ENCODE measurements at places on chromosomes 4 and X.

- no peak for DNase-seq
Measured at GRCh38 chrX:152819732-152820131, 10.8 kb downstream of the CETN2 start.

DNA sequence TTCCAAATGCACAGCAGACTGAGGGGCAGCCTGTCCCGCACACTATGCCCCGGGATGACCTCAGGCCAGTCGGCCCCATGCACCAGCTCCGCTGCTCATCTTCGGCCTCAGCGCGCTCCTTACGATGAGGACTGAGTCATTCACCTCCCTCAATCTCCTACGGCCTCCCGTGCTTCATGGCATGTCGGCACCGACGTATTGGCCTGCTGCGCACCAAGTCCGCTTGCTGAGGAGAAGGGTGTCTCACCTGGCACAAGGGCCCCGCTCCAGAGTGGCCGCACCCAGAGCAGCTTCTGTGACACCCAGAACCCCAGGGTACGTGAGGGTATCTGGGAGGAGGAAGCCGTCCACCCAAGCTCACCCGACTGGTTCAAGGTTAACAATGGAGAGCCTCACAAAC lies 35.5 kb downstream of the GAK start:
- no peak for DNase-seq

DNA sequence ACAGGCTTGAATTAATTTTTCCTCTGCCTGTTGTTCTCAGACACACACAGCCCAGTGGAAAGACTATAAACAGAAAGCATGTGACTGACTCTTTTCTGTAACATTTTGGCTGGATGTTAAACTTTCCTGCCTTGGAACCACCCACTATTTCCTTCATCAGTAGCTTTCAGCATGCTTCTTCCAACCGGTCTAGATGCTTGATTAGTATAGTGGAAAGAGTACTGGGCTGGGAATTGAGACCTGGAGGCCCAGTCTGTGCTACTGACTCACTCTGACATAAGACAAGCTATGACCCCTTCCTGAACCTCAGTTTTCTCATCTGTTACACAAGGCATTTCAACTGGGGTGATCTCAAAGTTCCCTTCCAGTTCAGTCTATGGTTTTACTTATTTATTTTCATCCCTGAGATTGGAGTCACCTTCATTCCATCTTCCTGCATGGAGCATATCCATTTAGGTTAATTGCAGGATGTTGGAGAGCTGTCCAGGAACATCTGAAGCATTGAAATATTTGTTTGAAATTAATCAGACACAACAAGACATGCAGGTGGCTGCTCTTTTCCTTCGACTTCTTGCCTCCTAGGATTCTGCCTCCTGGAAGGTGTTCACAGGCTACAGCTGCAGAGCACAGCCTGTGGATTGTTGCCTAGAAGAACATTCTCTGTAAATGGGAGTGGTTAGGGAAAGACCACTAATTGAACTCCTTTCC lies 173.4 kb downstream of the RTL9 start:
- DNase-seq: no peak

DNA sequence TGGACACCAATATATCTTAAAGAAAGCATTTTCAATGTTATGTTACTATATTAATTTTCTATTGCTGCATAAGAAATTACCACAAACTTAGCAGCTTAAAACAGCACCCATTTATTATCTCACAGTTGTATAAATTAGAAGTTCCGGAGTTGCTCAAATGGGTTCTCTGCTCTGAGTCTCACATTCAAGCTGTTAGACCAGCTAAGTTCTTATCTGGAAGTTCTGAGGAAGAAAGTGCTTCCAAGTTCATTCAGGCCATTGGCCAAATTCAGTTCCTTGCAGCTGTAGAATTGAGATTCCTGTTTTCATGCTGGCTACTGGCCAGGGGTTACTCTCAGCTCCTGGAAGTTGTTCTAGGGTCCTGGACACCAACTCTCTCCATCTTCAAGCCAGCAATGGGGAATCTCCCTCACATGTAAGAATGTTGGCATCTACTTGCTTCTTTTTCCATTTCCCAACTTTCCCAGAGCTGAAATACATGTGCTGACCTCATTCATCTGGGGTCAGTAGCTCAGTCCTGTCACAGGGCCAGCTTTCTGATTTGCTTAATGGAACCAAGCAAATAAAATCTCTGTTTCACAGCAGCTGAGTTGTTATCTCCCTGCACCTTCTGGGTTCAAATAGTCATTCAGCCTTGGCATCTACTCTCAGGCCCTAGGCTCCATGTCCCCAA lies 99.6 kb upstream of the INTU start:
- no peak for DNase-seq

DNA sequence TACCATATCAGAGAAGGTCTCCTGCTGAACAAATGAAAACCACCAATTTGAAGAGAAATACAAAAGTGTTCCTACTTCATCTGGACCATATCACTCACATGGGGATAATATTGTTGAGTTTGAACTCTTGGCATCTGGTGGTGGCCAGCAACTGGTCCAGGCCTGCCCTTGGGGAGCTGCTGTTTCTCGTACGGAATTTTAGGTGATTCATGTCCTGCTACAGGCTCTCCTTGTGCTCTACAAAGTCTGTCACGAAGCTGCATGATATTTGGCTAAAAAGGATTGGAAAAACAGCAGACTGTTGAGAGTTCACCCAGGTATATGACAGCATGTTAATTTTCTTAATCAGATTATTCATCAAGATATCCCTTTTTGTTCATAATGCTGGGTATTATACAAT lies 42.2 kb downstream of the SEC31A start:
- no peak for DNase-seq

- DNase-seq: no peak
Measured at GRCh38 chr4:38162240-38162784, 202.1 kb downstream of the PTTG2 start.

- no peak for DNase-seq
Measured at GRCh38 chrX:123899701-123900100, 39.8 kb downstream of the XIAP start.

GRCh38 chrX:73964579-73964978 lies 339.4 kb upstream of the ZCCHC13 start:
- DNase-seq: no peak

- no peak for DNase-seq
Measured at GRCh38 chr4:37584071-37584470, 102.1 kb downstream of the RELL1 start.

DNA sequence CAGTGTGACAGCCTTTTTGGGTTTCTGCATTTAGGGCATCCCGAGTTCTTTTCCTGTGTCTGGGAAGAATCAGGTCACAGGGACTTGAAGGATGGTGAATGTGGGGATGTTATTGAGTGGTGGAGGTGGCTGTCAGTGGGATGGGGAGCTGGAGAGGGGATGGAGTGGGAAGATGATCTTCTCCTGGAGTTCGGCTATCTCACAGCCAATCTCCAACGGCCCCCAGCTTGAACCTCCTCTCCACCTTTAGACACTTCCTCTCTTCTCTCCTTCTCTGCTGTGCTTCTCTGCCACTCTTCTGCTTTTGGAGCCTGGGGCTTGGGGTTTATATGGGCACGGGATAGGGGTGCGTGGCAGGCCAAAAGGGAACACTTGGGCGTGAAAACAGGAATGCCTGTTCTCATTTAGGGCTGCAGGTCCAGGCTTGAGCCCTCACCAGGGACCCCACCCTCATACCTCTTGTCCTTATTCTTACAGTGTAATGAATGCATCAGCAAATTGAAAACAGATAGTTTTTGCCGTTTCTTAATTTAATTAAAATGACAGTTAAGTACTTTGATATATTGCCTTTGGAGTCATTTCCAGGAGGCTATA lies 37.5 kb downstream of the USP9X start:
- DNase-seq: no peak

DNA sequence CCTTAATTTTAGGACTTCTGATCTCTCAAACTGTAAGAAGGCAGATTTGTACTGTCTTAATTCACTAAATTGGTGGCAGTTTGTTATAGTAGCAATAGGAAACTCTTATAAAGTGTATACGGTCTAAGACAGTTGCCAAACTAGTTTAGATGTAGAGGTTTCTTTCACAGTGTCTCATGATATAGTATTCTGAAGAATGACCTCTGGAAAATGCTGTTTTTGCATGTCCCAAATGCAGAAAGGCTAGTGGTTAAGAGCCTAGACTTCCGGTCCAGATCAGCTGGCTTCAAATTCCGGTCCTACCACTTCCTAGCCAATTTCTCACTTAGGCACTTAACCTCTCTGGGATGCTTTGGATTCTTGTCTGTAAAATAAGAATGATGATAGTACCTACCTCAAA lies 538.5 kb downstream of the CENPC start:
- no peak for DNase-seq

DNA sequence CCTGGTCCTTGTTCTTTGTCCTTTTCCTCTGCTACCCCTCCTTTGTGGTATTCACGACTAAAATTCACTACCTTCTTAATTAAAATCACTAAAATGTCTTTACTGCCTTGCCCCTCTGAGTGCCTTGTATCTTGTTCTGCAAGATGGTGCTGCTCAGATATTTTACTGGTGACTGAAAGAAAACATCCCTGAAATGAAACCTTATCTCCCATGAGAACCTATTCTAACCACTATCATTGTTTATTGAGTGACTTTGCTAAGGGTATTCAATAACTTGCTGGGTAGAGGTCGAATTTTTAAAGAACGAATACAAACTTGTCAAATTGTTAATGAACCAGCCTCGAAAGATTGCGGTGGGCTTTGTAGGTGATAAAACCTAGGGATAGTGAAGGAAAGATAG lies 52.8 kb downstream of the SPRY1 start:
- DNase-seq: no peak

- no peak for DNase-seq
Measured at GRCh38 chrX:153029875-153030274, 26.4 kb upstream of the PNMA3 start.

DNA sequence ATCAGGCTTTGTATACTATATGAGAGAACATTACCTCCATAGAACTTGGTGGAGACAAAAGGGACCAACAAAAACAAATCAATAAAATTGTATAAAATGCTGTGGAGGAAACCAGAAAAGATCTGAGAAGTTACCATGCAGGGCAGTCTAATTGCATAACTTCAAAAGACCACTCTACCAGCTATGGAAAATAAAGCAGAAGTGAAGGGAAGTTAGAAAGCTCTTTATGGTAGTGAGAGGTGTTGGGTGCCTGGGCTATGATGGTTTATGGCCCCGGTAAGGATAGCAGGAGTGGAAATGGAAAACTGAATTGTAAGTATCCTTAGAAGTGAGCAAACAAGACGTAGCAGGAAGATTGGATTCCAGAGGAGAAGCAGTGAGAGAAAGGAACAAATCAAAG lies 3.1 kb downstream of the TMEM184C start:
- DNase-seq: no peak

- no peak for DNase-seq
Measured at GRCh38 chrX:47272013-47272408, 39.2 kb downstream of the USP11 start.

DNA sequence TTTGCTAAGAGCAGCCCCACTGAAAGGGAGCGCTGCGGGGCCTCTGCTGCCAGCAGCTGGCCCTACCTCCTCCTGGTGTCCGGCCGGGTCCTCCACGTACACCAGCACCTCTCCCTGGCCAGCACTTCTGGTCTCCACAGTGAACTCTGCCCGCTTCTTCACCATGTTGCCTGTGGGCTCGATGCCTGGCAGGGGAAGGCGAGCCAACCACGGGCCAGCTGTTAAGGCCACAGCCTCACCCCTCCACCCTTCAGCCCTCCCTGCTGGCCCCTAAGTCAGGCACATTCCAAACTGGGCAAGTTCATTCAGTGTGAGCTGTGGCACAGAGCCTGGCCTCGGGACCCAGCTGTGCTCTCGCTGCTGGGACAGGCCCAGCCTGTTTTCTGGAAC lies 7.8 kb downstream of the FLNA start:
- no peak for DNase-seq

GRCh38 chr4:171281359-171281758 lies 531.8 kb upstream of the GALNTL6 start:
- no peak for DNase-seq

GRCh38 chrX:7109838-7110793 lies 37.4 kb upstream of the STS start:
- no peak for DNase-seq

DNA sequence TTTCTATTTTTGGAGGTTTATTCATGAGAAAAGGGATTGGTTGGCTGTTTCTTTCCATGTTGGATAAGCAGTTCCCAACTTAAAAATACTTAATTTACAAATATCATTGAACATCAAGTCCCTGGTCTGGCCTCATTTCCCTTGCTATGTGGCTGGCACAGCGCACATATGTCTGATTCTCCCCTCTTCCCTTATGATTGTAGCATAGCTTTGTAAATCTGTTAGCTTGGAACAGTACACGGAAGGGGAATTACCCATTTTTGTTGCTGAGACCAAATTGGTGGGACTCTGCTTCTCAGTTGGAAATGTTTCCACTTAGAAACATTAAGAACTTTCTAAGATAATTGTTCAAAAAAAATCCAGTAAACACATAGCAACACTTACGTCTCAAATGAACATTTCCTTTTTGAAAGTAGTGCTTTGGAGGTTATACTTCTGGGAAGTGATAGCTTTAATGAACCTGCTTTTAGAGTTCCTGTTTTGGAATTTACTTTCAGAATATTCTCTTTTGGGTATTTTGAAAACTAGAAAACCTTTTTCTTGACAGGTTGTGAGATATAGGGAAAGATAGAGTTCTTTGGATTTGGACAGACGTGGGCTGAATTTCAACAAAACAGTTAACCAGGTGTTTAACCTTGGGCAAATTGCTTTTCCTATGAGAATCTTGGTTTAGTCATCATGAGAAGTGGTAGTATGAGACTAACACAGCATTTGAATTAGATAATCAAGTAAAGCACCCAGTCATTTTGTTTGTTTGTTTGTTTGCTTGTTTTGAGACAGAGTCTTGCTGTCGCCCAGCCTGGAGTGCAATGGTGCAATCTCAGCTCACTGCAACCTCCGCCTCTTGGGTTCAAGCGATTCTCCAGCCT lies 47.3 kb downstream of the STIM2 start:
- no peak for DNase-seq

- DNase-seq: no peak
Measured at GRCh38 chr4:66837279-66837922, 707.9 kb downstream of the CENPC start.

GRCh38 chrX:68454476-68455150 lies 21.3 kb upstream of the OPHN1 start:
- no peak for DNase-seq

GRCh38 chr4:139900964-139901376 lies 235.4 kb downstream of the MGST2 start:
- no peak for DNase-seq

- peak; percentile 34 for DNase-seq
Measured at GRCh38 chr4:40055863-40056715, 561 bp upstream of the N4BP2 start.

DNA sequence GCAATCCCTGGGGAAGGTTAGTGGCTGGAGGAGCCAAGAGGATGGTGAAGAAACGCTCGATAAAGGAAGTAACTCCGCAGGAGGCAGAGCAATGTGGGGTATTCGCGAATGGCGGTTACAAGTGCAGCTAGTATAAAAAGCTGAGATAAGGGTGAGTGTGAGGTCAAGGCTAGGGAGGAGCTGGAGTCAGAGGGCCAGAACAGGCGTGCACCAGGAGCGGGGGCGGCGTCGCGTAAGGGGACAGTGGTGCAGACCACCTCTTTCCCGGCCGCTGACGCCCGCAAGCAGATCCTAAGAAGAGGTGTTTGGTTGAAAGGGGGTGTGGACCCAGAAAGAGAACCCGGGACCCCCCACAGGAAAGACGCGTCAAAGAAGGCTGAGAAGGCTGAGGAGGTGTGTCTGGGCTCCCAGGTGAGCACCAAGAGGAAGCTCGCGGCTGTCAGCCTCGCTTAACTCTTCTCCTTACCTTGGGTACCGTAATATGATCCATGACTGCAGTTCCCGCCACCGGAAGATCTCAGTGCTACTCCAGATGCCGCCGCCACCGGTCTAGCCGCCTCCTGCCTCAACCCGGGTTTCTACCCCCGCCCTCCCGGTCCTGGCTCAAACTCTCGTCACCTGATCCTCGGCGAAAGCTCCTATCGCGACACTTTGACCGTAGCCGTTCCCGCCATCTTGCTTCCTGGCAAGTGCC lies at the start of gene MTMR8:
MTMR8 (minus strand) TSS at position 579 of the 694 bp plus-strand sequence; CDS start at position 490, 89 bp downstream.
- peak; percentile 20 for DNase-seq
